ENCODE measurements at places on chromosomes 3 and 15. TPM values are rescaled to one million over a fixed set of nuclear protein-coding genes. Genes with fewer than 3 reads are reported as not detected.
A peak's percentile ranks its signal among the peaks of the same experiment; 100 is the strongest.

The ST8SIA2 gene
- 3.9 TPM for total RNA-seq

The PAQR5 gene
- 10.5 TPM for total RNA-seq

The PIGB gene
- 17.0 TPM for total RNA-seq

The BSN gene
- total RNA-seq: not detected

The SLC6A11 gene
- 0.05 TPM for total RNA-seq

DNA sequence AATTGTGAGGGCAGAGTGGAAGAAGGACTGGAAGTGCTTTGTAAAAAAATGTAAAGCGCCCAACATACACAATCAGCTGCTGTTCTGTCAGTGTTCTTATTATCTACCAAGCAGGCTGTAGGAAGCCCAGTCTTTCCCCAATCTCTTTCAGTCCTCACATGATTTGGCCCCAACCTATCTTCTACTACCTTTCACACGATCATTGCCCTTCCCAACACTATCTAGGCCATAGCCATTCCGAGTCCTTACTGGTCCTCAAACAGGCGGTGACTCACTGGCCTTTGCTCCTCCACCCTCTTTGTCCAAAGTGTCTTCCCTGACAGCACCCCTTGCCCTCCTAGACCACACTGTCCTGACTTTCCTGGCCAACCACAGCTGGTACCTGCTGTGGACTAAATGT lies 861 bp upstream of the RFT1 start:
- peaks cover 8% of the 10 kb centered on the region for H3K36me3 ChIP-seq
- peak overlapping the region; percentile 63 for H3K4me3 ChIP-seq
- H3K4me1 ChIP-seq: peaks cover 8% of the 10 kb centered on the region
- no peaks in the 10 kb centered on the region for H3K27me3 ChIP-seq
- H3K27ac ChIP-seq: peak overlapping the region; percentile 67

- no peaks in the 10 kb centered on the region for H3K4me1 ChIP-seq
- H3K27me3 ChIP-seq: no peaks in the 10 kb centered on the region
- no peak for DNase-seq
- H3K27ac ChIP-seq: no peak overlapping the region
- H3K4me3 ChIP-seq: no peak overlapping the region
- no peaks in the 10 kb centered on the region for H3K36me3 ChIP-seq
Measured at GRCh38 chr3:81886081-81886480, 124.6 kb upstream of the GBE1 start.

DNA sequence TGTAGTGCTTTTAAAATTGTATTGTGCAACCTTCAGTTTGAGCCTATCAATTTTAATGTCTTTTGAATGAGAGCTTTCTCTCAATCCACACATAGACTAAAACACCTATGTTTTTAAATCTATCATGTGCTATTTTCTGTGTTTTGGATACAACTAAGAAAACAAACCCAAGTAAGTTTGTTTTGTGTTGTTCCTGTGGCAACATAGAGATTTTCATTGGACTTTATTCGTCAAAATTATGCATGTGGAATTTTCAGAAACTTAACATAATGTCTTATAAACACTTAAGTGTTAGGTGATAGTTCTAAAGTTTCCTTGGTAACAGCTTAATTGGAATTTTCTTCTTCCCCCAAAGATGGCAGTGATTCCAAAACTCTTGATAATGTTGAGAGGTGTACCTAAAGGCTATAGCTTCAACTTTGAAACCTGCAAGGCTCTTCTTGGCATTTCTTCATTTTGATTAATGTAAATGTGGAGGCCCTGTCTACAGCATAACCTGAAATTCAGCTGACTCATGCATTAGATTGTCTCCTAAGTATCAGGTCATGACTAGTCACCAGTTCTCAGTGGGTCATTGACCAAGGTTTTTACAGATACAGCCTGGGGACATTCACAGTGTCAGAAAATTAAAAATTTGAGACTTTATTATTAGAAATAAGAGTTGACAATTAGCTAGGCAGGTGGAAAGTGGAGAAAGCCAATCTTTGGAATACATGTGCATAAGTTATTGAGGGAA lies 44.4 kb downstream of the COL6A5 start:
- no peaks in the 10 kb centered on the region for H3K36me3 ChIP-seq
- no peak for DNase-seq
- no peaks in the 10 kb centered on the region for H3K27me3 ChIP-seq
- no peak overlapping the region for H3K4me3 ChIP-seq

- no peaks in the 10 kb centered on the region for H3K4me1 ChIP-seq
- H3K27ac ChIP-seq: no peak overlapping the region
- no peak overlapping the region for H3K4me3 ChIP-seq
- 0 out of 2 replicates have a peak, but pooled peaks cover 7% of the 10 kb centered on the region for H3K27me3 ChIP-seq
- no peak for DNase-seq
- no peaks in the 10 kb centered on the region for H3K36me3 ChIP-seq
Measured at GRCh38 chr15:38651328-38652038, 86.9 kb upstream of the RASGRP1 start.

DNA sequence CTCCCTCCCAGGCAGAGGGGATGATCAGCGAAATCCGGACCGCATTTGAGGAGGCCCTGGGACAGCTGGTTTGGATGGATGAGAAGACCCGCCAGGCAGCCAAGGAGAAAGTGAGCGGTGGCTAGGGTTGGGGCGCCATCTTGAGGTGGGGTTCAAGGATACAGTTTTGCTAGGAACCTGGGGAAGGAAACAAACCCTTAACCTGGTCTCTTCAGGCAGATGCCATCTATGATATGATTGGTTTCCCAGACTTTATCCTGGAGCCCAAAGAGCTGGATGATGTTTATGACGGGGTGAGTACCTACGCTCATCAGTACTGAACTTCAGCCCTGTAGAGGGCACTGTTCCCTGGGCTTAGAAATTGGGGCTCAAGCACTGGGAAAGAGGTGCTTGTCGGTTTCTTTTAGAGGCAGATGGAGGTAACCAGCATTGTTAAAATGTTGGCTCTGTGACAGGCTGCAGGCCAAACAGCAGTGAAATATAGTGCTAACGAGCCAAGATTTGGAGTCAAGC lies 9.6 kb upstream of the PSMD2 start:
- DNase-seq: peak; percentile 30
- no peaks in the 10 kb centered on the region for H3K4me1 ChIP-seq
- no peak overlapping the region for H3K27ac ChIP-seq
- no peak overlapping the region for H3K4me3 ChIP-seq
- H3K36me3 ChIP-seq: no peaks in the 10 kb centered on the region

DNA sequence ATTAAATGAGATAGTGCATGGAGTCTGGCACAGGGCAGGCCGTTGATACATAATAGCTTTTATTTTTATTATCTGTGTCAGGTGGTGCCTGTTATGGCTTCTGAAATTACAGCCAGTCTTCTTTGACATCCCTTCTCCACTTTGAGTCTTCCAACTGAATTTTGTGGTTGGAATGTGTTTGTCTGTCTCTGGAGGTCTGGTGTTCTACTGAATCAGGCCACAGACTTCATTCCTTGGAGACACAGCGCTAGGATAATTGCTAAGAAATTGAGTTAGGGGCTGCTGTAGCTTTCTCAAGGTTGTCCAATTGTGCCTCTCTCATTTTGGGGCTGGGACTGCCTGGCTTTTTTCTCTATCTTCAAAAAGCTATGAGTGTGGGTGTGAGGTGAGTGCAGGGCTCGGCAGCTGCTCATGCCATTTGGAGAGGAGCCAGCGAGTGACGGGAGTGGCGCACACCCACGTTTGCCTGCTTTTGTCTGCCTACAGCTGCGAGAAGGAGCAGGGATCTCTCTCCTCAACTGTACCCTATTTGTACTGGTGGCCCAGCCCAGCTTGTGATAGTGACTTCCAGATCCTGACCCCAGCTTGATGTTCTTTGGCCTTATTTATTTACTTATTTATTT lies 49.8 kb upstream of the SYN2 start:
- H3K36me3 ChIP-seq: no peaks in the 10 kb centered on the region
- no peaks in the 10 kb centered on the region for H3K4me1 ChIP-seq
- no peak for DNase-seq
- no peak overlapping the region for H3K27ac ChIP-seq

DNA sequence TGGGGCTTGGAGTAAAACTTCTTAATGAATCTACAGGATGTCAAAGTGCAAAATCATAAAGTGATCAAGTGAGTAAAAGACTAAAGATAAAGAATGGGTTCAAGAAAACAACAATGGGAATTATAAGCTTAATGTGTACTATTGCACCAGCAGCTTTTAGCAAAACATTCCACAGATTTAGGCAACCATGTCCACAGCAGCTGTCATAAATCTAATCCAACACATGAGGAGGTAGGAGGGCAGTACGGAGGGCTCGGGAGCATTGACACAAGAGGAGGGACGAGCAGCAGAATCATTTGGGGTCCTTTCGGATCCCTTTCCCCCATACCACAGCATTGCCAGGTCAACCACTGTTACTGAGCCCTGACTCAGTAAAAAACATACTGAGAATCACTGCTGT lies 464.3 kb upstream of the WNT5A start:
- no peak overlapping the region for H3K27ac ChIP-seq
- H3K4me1 ChIP-seq: peaks cover 11% of the 10 kb centered on the region
- H3K27me3 ChIP-seq: no peaks in the 10 kb centered on the region
- no peak for DNase-seq
- no peaks in the 10 kb centered on the region for H3K36me3 ChIP-seq

DNA sequence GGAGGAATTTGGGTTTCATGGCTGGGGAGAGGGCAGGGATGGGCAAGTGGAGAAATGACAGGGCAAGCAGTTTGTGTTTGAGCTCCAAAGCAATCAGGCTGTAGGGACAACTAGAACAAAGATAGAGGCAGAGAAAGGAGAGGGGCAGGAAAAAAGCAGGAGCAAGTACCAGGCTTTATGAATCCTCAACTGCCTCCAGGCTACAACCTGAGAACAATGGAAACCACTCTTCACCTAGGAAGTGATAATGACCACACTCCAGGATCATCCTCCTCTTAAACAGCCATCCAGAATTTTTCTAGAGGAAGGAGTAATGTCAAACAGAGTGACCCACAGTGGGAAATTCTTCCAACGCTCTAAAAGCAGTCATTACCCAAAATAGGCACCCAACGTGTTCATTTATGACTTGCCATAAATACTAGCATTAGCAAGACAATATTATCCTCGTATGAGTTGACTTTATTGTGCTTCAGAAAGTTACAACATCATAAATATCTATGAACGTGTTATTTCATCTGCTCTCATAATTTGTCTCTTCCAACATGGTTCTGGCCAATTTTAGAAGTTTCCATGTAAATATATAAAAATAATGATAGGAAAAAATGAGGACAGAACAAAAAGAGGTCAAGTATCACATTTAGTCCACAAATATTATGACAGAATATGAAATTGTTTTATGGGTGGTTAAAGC lies 50.5 kb downstream of the TNFAIP8L3 start:
- H3K27me3 ChIP-seq: no peaks in the 10 kb centered on the region
- no peak overlapping the region for H3K4me3 ChIP-seq
- no peak for DNase-seq
- no peaks in the 10 kb centered on the region for H3K4me1 ChIP-seq

GRCh38 chr15:50907601-50908208 lies 778 bp upstream of the AP4E1 start:
- H3K36me3 ChIP-seq: peaks cover 28% of the 10 kb centered on the region
- DNase-seq: no peak
- H3K27ac ChIP-seq: peak overlapping the region; percentile 87
- peaks cover 18% of the 10 kb centered on the region for H3K4me1 ChIP-seq
- H3K4me3 ChIP-seq: peak overlapping the region; percentile 88

GRCh38 chr3:126537730-126538281 lies 13.9 kb downstream of the CHST13 start:
- peaks cover 18% of the 10 kb centered on the region for H3K4me1 ChIP-seq
- no peaks in the 10 kb centered on the region for H3K36me3 ChIP-seq
- DNase-seq: no peak
- peaks cover 13% of the 10 kb centered on the region for H3K27me3 ChIP-seq
- H3K27ac ChIP-seq: no peak overlapping the region

GRCh38 chr3:167066977-167067786 lies 312.9 kb downstream of the ZBBX start:
- no peaks in the 10 kb centered on the region for H3K4me1 ChIP-seq
- no peak overlapping the region for H3K27ac ChIP-seq
- H3K4me3 ChIP-seq: no peak overlapping the region

DNA sequence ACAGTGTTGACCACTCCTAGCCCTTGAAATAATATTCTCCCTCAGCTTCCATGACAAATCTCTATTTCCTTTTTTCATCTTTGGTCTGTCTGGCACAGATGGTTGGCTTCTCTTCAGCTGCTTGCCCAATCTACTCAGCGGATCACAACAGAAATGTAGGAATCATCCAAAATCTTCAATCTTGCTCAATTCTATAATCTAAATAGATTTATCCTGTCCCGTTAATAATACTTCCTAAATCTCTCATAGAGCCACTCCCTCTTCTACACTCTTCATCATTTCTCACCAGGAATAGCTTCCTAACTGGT lies 3.8 kb downstream of the PEAK1 start:
- H3K27ac ChIP-seq: no peak overlapping the region
- peaks cover 20% of the 10 kb centered on the region for H3K4me1 ChIP-seq
- H3K36me3 ChIP-seq: peaks cover 7% of the 10 kb centered on the region
- no peak overlapping the region for H3K4me3 ChIP-seq
- DNase-seq: no peak

- no peak overlapping the region for H3K27ac ChIP-seq
- H3K36me3 ChIP-seq: no peaks in the 10 kb centered on the region
- H3K4me1 ChIP-seq: no peaks in the 10 kb centered on the region
- no peak overlapping the region for H3K4me3 ChIP-seq
Measured at GRCh38 chr3:81442758-81443456, 318.5 kb downstream of the GBE1 start.

- H3K27me3 ChIP-seq: no peaks in the 10 kb centered on the region
- H3K4me3 ChIP-seq: no peak overlapping the region
- DNase-seq: no peak
- H3K36me3 ChIP-seq: no peaks in the 10 kb centered on the region
Measured at GRCh38 chr15:35448294-35448693, 97.7 kb downstream of the DPH6 start.

DNA sequence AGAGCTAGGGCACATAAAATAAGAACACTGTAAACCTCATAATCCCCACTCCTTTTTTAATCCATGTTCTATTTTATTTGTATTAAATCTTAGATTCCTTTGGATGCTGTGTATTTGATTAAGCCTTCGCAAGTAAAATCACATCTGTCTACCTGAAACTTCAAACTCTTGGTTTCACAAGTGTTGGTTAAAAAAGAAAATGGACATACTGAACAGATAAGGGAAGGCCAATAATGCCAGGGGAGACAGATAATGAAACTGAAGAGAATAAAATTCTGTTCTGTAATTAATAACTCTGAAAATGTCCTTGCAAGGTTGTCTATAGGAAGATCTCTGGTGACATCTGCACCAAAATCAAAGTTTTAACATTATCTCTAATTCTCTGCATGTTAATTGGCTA lies 114.2 kb downstream of the ULK4 start:
- no peaks in the 10 kb centered on the region for H3K36me3 ChIP-seq
- no peak overlapping the region for H3K4me3 ChIP-seq
- H3K27ac ChIP-seq: no peak overlapping the region
- H3K27me3 ChIP-seq: no peaks in the 10 kb centered on the region
- no peaks in the 10 kb centered on the region for H3K4me1 ChIP-seq

- peaks cover 37% of the 10 kb centered on the region for H3K4me1 ChIP-seq
- DNase-seq: peak; percentile 78
- no peaks in the 10 kb centered on the region for H3K27me3 ChIP-seq
- peak overlapping the region; percentile 83 for H3K27ac ChIP-seq
- H3K4me3 ChIP-seq: no peak overlapping the region
Measured at GRCh38 chr15:99704444-99704838, 28.8 kb downstream of the LYSMD4 start.

DNA sequence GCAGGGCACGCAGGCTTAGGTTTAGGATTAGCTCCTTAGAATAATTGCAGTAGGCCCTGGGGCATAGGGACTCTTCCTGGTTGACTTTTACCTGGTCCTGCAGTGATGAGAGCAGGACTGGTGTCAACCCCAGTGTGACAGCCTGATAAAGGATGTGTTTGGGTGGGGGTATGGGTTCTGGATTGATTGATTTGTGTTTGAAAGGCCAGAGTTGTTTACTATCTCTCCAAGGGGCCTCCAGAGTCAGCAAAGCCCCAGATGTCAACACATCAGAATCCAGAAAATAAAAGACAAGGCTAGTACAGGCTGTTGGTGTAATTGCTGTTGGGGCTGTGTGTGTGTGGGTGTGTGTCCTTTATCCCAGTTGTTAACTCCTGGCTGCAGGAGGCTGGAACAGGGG lies 122.3 kb downstream of the CHRNA7 start:
- no peak overlapping the region for H3K4me3 ChIP-seq
- no peaks in the 10 kb centered on the region for H3K36me3 ChIP-seq
- H3K27me3 ChIP-seq: peaks cover 33% of the 10 kb centered on the region
- H3K4me1 ChIP-seq: no peaks in the 10 kb centered on the region

Measured in SJSA1 (cell line).